ENCODE measurements at places on chromosomes 1 and 21.

- no peak for DNase-seq
Observed at GRCh38 chr21:22536509-22536908, 1538.3 kb downstream of the NCAM2 start.

- no peak for DNase-seq
Observed at GRCh38 chr1:40838045-40838979, 23.9 kb downstream of the CITED4 start.

GRCh38 chr1:153912349-153912748 is 10.4 kb downstream of the GATAD2B start:
- DNase-seq, result no peak

GRCh38 chr1:37471345-37472231 is 2.8 kb upstream of the ZC3H12A start:
- no peak for DNase-seq

DNA sequence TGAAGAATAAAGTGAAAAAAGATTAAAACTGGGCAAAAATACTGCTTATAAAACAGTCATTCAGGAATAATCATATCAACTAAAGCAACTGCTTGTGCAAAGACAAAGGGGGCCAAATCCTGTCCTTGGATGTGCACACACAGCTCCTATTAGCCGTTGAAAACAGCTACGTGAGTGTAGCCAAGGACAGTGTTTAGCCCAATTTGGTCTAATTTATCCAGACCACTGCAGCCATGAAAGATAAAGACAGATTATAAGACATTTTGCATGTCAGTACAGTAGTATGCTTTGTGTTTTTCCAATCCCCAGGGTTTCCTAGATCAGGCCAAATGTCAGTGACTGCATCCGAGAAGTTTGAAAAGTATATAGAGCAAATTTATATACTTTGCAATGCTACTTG is 146.3 kb upstream of the PKN2 start:
- no peak for DNase-seq

DNA sequence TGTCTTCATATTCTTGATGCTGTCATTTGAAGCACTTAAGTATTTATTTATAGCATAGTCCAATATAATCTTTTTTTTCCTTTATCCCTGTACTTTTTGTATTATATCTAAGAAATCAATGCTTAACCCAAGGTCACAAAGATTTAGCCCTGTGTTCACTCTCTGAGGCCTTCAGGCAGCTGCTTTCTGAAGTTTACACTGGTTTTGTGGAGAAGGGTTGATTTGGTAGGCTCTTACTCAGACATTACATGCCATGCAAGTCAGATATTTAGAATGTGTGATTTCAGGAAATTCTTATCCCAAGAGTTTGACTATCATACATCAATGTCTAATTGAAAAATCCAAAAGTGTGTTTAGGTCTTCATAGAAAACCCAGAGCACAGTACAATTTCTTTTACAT is 56.3 kb downstream of the PALMD start:
- no peak for DNase-seq

DNA sequence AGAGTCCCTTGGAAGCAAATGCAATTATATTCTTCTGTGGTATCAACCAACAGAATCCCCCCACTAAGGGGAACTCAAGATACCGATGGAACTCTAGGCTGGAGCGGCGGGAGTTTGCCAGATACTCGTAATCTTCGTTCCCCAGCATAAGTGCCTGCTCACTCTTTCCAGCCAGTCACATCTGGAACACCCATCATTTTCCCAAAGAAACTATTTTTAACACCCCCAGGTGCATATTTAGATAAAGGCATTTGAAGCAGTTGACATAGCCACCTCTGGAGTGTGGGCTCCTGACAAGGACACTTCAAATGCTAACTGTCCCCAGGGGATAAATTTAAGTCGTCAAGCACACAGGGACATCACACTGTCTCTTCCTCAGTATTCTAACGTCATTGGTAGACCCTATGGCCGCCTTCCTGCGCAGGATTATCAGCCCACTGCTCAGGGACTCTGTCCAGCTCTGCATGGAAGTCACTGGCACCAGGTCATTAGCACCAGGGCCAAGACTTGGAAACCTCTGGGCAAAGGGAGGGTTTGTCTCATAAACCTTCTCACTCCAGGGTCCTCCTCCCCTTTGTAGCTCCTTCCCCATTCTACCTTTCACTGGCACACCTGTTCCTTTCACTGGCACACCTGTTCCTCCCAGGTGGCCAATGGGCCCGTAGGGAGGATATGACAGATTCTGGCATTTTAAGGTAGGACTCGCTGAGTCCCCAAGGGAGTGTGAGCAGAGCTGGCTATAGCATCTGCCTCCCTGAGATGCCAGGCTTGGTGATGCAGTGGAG is 48.8 kb downstream of the H3-3A start:
- no peak for DNase-seq

DNA sequence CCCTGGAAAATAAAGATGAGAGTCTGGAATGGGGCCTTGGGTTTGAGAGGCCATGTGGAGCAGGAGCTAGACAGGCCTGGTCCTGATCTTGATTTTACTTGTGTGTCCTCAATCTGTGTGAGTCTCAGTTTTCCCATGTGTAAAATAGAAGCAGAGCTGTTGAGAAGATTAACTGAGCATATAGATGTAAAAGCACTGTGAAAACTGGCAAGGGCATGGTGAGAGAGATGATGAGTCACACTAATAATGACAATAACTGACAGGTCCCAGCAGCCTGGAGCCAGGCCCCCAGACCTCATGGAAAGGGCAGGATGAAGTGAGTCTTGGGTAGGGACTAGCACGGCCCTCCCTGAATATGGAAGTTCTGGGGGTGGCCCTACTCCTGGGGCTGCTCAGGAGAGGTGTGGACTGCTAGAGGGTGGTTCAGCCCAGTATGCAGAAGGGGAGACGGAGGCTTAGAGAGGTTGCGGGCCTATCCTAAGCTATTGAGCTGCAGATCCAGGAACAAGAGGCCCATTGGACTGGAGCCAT is 2.8 kb upstream of the AHDC1 start:
- no peak for DNase-seq

- DNase-seq, result no peak
Observed at GRCh38 chr1:206998816-206999215, 28.6 kb upstream of the FCAMR start.

GRCh38 chr1:20281801-20282200 is 8.9 kb upstream of the VWA5B1 start:
- DNase-seq, result no peak

DNA sequence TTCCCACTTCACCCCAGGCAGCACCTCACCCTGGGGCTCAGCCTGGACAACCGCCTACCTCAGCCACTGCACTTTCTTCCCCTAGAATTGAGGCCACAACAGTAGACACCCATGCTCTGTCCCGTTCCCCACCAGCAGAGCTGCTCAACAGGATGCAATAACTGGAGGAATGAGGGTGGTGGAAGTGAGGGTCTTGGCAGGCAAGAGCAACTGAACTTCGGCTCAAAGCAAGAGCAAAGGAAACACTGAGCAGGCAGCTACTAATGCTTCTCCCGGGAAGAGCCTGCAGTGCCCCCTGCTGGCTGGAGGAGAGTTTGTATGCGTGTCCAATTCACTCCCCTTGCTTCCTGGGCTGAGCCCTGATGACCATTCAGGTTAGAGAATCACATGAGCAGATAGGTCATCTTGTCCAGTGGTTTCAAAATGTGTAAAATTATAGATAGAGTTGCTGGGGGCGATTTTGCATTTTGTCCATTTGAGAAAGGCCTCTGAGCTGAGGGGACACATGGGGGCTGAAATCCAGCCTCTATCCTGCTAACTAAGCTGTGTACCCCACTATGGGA is 13.9 kb downstream of the NT5C1A start:
- DNase-seq, result no peak

GRCh38 chr1:245893025-245893424 is 614.1 kb downstream of the SMYD3 start:
- no peak for DNase-seq

DNA sequence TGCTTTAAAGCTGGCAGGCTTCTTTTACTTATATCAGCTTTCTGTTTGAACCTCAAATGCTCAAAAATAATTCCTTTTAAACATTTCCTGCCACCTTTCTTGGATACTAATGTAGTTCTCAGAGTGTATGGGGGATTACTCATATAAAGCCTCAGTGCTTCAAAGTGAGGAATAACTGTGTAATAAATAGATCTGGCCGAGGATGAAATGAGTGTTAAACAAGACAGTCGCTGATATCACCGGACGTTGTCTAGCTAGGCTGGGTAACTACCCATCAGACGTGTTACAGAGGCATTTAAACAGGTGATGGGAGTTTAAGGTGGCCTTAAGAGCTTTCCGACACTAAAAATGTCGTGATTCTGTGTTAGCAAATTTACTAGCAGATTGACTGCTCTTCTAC is 53.1 kb downstream of the VANGL2 start:
- no peak for DNase-seq

DNA sequence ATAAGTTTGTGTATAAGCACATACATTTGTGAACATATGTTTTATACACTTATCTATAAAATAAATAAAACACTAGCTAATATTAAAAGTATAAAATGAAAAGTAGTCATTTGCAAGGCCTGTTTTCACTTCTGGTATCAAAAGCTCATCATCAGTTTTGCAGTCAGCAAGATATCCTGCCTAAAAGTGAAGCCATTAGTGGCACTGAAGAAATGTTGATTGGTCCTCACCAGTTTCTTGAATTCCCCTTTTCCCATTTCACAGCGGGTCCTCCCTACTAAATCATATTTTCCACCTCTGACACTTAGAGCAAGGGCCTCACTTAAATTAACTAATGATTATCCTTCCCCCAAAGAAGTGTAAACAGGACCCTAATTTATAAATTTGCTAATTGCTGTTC is 6.7 kb downstream of the TBX15 start:
- DNase-seq, result no peak
